ENCODE measurements at places on chromosomes 12 and 14. TPM values are rescaled to one million over a fixed set of nuclear protein-coding genes. Genes with fewer than 3 reads are reported as not detected.

GRCh38 chr14:99133636-99134515 lies 138.1 kb downstream of the BCL11B start:
- H3K27ac ChIP-seq: no peak overlapping the region
- no peaks in the 10 kb centered on the region for H3K27me3 ChIP-seq
- peak; percentile 14 for DNase-seq

DNA sequence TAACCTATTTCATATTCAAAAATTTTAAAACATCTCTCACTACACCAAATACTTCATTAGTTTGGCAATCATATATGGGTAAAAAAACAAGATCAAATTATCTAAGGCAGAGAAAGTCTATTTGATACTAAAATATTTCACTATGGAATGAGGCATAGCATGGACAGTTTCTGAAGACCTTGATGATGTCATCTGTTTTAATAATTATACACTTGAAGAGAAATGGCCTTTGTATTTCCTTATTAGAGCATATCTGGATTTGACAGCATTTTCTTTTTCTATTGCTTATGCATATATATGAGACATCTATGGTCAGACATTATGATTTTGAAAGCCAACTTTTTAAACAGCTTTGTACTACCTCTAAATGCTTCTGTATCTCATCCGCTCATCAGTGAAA lies 88.6 kb downstream of the DDHD1 start:
- H3K27me3 ChIP-seq: no peaks in the 10 kb centered on the region
- no peaks in the 10 kb centered on the region for H3K36me3 ChIP-seq
- DNase-seq: no peak
- no peaks in the 10 kb centered on the region for H3K4me1 ChIP-seq
- H3K27ac ChIP-seq: no peak overlapping the region

- no peak overlapping the region for H3K27ac ChIP-seq
- H3K4me1 ChIP-seq: no peaks in the 10 kb centered on the region
- H3K4me3 ChIP-seq: no peak overlapping the region
Measured at GRCh38 chr12:82833481-82833880, 146.8 kb downstream of the TMTC2 start.

DNA sequence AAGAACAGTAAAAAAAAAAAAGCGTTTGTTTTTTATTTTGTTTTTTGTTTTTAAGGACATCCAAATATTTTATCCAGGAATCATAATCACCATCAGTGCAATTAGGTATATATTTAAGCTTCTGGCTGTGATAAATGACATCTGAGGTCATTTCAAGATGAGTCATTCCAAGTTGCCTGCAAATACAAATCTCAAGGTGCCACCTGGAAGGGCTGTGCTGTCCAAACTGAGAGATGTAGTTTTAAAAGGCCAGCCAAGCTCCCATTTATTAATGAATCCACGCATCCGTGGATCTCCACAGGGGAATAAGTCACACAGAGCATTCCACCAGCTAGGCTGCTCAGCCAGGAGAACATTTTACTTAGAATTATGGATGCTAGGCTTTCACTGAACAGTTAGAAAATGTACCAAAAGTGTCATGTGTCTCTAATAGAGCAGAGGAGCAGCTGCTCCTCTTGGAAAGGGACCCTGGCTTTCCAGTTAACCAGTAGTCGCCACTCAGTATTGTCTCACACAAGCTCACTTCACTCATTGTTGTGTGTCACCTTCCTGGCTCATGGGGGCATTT lies 1151.4 kb upstream of the TMEM132C start:
- H3K4me3 ChIP-seq: no peak overlapping the region
- no peaks in the 10 kb centered on the region for H3K36me3 ChIP-seq
- no peak overlapping the region for H3K27ac ChIP-seq
- no peaks in the 10 kb centered on the region for H3K27me3 ChIP-seq

DNA sequence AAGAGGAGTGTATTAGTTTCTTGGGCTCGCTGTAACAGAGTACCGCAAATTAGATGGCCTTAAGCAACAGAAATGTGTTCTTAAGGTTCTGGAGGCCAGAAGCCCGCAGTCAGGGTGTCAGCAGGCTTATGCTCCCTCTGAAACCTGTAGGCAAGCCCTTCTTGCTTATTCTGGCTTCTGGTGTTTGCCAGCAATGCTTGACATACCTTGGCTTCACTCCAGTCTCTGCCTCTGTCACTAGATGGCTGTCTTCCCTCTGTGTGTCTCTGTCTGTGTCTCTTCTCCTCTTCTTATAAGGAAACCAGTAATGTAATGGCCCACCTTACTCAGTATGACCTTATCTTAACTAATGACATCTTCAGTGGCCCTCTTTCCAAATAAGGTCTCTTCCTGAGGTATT lies 85.1 kb downstream of the DERA start:
- peak; percentile 76 for DNase-seq
- no peak overlapping the region for H3K4me3 ChIP-seq
- H3K36me3 ChIP-seq: no peaks in the 10 kb centered on the region
- no peaks in the 10 kb centered on the region for H3K27me3 ChIP-seq
- no peak overlapping the region for H3K27ac ChIP-seq

DNA sequence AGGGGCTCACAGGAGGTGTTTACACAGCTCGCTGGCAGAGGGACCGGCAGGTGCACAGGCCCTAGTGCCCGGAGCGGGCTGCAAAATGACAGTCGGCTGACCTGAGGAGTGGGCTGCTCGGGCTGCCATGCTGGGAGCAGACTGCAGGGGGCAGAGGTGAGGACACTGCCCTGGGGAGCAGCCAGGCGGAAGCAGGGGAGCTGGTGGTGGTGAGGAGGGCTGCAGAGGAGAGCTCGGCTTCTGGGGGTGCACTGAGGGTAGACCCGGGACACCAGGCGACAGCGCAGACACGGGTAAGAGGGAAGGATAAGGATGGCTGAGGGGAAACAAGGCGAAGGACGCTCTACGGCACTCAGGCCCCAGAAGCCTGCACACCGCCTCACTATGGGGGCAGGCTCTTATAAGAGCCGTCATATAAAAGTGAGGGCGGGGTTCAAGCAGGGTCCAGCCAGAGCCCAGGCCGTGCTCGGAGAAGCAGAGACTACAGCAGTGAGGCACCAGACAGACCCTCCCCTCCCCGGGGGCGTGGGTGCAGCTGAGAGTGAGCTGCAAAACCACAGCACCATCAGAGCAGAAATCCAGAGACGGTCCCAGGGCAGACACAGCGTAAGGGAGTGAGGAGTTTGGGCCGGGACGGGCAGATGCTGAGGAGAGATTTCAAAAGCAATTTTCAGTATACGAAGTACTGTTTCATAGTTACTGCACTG lies 62.5 kb downstream of the CCDC88C start:
- H3K36me3 ChIP-seq: no peaks in the 10 kb centered on the region
- H3K27me3 ChIP-seq: no peaks in the 10 kb centered on the region
- no peak for DNase-seq
- peaks cover 11% of the 10 kb centered on the region for H3K4me1 ChIP-seq
- no peak overlapping the region for H3K27ac ChIP-seq

- H3K36me3 ChIP-seq: no peaks in the 10 kb centered on the region
- no peak overlapping the region for H3K27ac ChIP-seq
- H3K27me3 ChIP-seq: no peaks in the 10 kb centered on the region
- H3K4me1 ChIP-seq: no peaks in the 10 kb centered on the region
Measured at GRCh38 chr12:17342381-17342961, 736.5 kb upstream of the LMO3 start.

- H3K27me3 ChIP-seq: no peaks in the 10 kb centered on the region
- no peak for DNase-seq
- no peaks in the 10 kb centered on the region for H3K4me1 ChIP-seq
- H3K27ac ChIP-seq: no peak overlapping the region
- H3K4me3 ChIP-seq: no peak overlapping the region
- peaks cover 46% of the 10 kb centered on the region for H3K36me3 ChIP-seq
Measured at GRCh38 chr12:115983226-115983798, 294.2 kb downstream of the MED13L start.

DNA sequence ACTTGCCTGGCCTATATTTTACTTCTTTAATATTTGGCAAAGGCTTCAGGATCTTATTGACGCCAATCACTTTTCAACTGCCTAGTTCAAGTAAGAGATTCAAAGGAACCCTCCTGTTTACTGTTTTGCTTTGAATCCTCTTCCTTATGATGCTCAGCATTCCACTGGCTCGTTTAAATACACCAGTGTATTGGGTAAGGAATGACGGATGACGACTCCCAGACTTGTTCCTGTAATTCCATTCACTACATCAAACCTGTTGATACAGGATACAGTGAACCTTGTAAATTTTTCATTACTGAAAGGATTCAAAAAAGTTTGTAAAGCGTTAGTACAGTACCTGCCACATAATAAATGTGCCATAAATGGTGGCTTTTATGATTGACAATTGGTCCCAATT lies 1.7 kb upstream of the SYCP3 start:
- H3K36me3 ChIP-seq: peaks cover 8% of the 10 kb centered on the region
- no peak overlapping the region for H3K27ac ChIP-seq
- peaks cover 25% of the 10 kb centered on the region for H3K4me1 ChIP-seq
- no peaks in the 10 kb centered on the region for H3K27me3 ChIP-seq
- no peak overlapping the region for H3K4me3 ChIP-seq

DNA sequence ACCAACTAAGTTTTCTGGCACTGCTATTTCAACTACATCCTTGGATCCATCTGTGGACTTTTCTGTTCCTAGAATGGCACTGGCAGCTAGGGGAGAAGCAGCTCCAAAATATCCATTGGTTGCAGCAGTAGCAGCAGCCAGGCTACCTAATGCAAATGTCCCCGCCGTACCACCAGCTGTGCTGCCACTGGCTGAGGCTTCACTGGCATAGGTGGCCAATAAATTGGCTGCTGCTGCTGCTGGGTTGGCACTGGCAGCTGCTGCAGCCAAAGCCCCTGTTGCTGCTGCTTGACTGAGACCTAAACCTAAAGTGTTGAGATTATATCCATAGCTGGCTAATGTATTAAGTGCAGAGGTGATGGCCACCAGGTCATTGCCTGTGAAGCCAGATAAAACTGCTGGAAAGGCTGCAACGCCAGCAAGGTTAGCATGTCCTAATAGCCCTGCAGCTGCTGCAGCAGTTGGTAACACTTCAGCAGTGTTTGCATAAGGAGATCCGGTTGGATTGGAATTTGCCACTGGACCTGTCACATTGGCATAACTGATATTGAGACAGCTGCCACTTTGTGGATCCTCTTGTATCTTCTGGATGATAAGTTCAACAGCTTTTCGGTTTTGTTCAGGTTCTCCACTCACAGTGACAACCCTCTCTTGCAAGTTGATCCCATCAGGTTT lies 149.5 kb downstream of the NOVA1 start:
- no peak for DNase-seq
- H3K27me3 ChIP-seq: no peaks in the 10 kb centered on the region
- H3K27ac ChIP-seq: no peak overlapping the region
- no peak overlapping the region for H3K4me3 ChIP-seq
- no peaks in the 10 kb centered on the region for H3K36me3 ChIP-seq

- no peaks in the 10 kb centered on the region for H3K27me3 ChIP-seq
- H3K27ac ChIP-seq: no peak overlapping the region
- no peak for DNase-seq
- no peak overlapping the region for H3K4me3 ChIP-seq
- no peaks in the 10 kb centered on the region for H3K36me3 ChIP-seq
- no peaks in the 10 kb centered on the region for H3K4me1 ChIP-seq
Measured at GRCh38 chr12:54723379-54724256, 75.5 kb upstream of the DCD start.

GRCh38 chr12:127383281-127383680 lies 883.7 kb upstream of the TMEM132C start:
- no peaks in the 10 kb centered on the region for H3K36me3 ChIP-seq
- H3K27me3 ChIP-seq: no peaks in the 10 kb centered on the region
- H3K4me1 ChIP-seq: no peaks in the 10 kb centered on the region
- DNase-seq: no peak
- no peak overlapping the region for H3K27ac ChIP-seq

GRCh38 chr12:93862424-93862823 lies 185.2 kb downstream of the CRADD start:
- H3K4me1 ChIP-seq: no peaks in the 10 kb centered on the region
- H3K27me3 ChIP-seq: no peaks in the 10 kb centered on the region
- no peak overlapping the region for H3K27ac ChIP-seq
- DNase-seq: no peak
- H3K4me3 ChIP-seq: no peak overlapping the region

DNA sequence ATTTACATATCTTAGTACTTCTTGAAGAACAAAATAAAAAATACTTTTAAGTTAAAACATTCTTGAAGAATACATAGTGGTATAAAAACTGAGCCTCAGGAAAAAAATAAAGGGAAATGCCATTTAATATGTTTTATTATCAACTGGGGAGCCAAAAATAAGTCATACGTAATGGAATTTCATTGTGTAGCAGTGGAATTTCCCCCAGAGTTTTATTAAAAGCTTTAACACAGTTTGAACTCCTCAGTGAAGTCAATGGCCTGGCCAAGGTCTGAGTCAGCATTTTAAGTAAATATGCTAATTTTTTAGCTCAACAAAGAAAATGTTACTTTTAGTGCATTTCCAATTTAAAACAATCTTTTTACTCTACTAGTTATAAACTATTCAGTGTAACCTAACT lies 350.1 kb upstream of the ATP2B1 start:
- no peak overlapping the region for H3K27ac ChIP-seq
- H3K4me1 ChIP-seq: no peaks in the 10 kb centered on the region
- H3K27me3 ChIP-seq: no peaks in the 10 kb centered on the region
- H3K36me3 ChIP-seq: no peaks in the 10 kb centered on the region
- no peak overlapping the region for H3K4me3 ChIP-seq
- DNase-seq: no peak

GRCh38 chr12:39956725-39957124 lies 149.2 kb downstream of the SLC2A13 start:
- no peaks in the 10 kb centered on the region for H3K36me3 ChIP-seq
- H3K4me3 ChIP-seq: no peak overlapping the region
- H3K27me3 ChIP-seq: no peaks in the 10 kb centered on the region
- no peak for DNase-seq
- H3K27ac ChIP-seq: no peak overlapping the region

DNA sequence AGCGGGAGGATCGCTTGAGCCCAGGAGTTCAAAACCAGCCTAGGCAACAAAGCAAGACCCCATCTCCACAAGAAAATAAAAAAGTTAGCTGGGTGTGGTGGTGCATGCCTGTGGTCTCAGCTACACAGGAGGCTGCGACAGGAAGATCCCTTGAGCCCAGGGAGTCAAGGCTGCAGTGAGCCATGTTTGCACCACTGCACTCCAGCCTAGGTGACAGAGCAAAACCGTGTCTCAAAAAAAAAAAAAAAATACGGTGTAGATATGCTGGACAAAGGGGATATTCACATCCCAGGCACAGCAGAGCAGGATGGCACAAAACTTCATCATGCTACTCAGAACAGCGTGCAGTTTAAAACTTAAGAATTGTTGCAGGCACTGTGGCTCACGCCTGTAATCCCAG lies 24.8 kb upstream of the STRN3 start:
- DNase-seq: no peak

- no peak overlapping the region for H3K27ac ChIP-seq
- H3K27me3 ChIP-seq: no peaks in the 10 kb centered on the region
- H3K4me3 ChIP-seq: no peak overlapping the region
- H3K36me3 ChIP-seq: no peaks in the 10 kb centered on the region
- no peak for DNase-seq
Measured at GRCh38 chr14:102125546-102125945, 14.2 kb upstream of the WDR20 start.

GRCh38 chr14:34098045-34098984 lies 147.4 kb upstream of the EGLN3 start:
- no peaks in the 10 kb centered on the region for H3K36me3 ChIP-seq
- H3K4me1 ChIP-seq: no peaks in the 10 kb centered on the region

Gene GALNT9
- 29.2 TPM for total RNA-seq

Gene POTEM
- not detected for total RNA-seq

Gene SENP1
- total RNA-seq: 23.4 TPM

Gene NELL2
- 32.0 TPM for total RNA-seq

Gene KCNK10
- 0.10 TPM for total RNA-seq

Gene NGB
- total RNA-seq: not detected

Gene ERP27
- not detected for total RNA-seq

Gene LGMN
- total RNA-seq: 405 TPM

Data from thyroid gland (tissue), 4 donors.